Stimulated activated CD8-positive, alpha-beta memory T cell treated with anti-CD3 and anti-CD28 coated beads, Interleukin-7, amount 100 ng/mL, for 4 hours (primary cell): ENCODE measurements at places on chromosomes 2 and 18.

DNA sequence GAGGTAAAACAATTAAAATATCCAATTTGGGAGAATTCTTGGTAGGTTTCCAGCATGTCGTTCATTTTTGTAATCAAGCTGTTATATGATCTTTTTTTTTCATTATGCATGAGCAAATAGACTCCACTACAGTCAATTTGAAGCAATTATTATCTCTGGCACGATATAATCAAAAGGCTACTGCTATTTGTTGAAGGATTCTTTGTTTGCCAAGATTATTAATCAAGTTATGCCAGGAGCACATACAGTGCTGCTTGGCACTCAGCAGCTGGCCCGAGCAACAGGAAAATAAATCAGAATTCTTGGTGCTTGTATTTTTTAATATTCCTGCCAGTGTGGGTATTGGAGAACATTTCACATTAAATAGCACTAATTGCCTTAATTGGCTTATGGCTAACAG lies 279.5 kb downstream of the RND3 start:
- no peak for DNase-seq

- DNase-seq = no peak
These were observed 22.8 kb upstream of the MYO3B start for GRCh38 chr2:170155022-170155722.

GRCh38 chr2:204948822-204949221 lies 403.5 kb downstream of the PARD3B start:
- DNase-seq = no peak

DNA sequence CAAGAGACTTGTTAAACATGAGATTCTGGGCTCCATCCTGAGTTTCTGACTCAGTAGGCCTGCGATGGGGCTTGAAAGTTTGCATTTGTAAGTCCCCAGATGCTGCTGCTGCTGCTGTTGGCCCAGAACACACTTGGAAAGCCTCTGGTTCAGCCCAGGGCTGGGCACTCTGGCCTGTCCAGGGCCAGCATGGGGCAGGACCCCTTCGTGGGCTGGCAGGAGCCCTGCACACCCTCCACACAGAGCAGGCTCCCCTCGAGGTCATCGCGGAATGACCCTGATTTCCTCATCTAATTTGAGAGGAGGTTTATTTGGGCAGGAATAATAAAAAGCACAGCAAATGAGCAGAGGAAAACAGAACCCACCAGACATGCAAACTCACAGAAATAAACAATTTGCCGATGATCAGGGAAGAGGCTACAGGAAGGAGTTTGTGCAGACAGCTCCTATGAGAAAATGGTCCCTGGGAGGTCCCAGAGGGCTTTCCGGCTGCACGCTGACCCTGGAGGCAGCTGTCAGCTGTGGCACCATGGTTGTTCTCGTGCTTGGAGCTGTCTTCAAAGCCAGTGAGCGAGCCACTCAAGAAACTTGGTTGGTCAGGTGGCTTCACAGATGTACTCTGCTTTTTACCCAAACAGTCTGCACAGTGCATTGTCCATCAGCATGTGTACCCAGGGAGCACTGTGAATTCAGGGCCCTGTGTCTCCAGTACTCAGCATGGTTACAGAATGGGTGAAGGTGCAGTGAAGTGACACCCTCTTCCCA lies 119.3 kb downstream of the GLI2 start:
- DNase-seq = no peak

- DNase-seq = no peak
These were observed 87.8 kb downstream of the PDE11A start for GRCh38 chr2:177984749-177985148.

DNA sequence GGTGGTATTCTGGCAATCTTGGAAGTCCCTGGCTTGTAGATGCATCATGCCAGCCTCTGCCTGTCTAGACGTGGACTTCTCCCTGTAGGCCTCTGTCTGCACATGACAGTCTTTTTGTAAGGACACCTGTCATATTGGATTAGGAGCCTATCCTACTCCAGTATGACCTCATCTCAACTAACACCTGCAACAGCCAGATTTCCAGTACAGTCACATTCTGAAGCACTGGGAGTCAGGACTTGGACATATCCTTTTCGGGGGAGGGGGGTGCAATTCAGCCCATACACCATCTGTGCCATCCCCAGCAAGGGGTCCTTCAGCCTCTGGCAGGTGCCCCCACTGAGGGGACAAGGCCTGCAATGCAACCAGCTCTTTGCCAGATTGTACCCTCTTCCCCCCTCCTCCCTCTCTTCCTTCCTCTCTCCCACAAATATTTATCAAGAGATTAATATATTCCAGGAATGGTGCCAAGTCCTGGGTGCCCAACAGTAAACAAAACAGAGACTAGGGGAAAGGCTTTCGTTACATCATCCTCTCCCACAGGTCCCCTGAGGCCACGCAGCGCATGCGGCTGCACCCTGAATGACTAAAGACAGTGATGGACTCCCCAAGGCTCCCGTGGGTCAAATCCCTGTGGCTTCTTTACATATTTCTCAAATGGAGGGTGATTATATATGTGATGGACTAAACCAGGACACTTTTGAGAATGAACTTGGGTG lies 20.5 kb upstream of the MYCN start:
- no peak for DNase-seq

GRCh38 chr2:240347373-240347940 lies 88.0 kb upstream of the GPC1 start:
- DNase-seq = no peak

DNA sequence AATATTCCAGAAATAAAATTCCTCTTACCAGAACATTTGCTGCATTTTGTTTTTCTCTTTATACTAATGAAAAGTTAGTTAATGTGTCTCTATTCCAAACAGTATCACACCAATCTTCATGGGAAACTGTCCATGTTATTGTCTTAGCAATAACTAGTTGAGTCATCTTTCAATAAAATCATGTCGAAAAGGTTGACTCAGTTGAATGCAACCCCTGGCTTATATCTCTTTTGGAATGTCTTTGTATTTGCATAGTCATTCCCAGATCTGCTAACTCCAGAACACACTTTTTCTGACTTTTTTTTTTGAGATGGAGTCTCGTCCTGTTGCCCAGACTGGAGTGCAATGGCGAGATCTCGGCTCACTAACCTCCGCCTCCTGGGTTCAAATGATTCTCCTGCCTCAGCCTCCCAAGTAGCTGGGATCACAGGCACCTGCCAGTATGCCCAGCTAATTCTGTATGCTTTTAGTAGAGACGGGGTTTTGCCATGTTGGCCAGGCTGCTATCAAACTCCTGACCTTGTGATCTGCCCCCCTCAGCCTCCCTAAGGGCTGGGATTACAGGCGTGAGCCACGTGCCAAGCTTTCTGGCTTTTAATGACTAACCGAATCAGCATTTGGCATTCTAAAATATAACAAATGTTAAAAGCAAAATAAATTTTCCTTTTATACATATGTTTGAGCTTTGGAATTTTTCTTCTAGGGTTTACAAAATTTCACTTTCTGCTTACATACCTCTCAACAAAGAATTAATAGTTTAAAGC lies 133.2 kb upstream of the GULP1 start:
- DNase-seq = no peak

GRCh38 chr18:44946529-44947113 lies 265.9 kb downstream of the SETBP1 start:
- no peak for DNase-seq

DNA sequence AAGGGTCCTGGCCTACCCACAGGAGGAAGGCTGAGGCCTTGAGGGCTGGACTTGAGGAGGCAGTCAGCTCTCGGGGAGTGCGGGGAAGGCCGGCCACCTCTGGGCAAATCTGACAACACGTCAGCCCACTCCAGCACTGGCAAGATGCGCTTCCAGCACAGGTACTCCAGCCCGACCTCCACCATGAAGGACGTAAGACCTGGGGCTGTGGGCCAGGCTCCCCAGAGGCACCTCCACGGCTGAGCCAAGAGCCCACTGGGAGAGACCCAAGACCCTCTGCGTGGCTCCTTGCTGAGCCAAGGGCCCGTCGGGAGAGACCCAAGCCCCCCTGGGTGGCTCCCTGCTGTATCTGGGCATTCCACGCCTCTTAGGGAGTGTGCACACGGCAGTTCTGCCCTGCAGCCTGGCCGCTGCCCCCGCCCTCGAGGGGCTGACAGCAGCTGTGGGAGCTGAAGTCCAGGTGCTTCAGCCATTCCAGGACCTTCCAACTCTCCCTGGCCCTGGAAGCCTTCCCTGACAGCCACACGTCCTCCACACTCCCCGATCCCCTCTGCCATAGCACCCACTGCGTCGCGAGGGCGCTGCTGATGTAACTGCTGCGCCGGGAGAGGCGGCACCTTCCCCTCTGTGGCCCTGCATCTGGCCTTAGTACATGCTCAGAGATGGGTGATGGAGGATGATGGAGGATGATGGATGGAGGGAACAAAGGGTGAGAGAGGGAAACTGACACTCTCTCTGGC lies 50.2 kb downstream of the BIN1 start:
- DNase-seq = no peak

- DNase-seq = no peak
These were observed 24.3 kb downstream of the ASAP2 start for GRCh38 chr2:9230881-9231280.

DNA sequence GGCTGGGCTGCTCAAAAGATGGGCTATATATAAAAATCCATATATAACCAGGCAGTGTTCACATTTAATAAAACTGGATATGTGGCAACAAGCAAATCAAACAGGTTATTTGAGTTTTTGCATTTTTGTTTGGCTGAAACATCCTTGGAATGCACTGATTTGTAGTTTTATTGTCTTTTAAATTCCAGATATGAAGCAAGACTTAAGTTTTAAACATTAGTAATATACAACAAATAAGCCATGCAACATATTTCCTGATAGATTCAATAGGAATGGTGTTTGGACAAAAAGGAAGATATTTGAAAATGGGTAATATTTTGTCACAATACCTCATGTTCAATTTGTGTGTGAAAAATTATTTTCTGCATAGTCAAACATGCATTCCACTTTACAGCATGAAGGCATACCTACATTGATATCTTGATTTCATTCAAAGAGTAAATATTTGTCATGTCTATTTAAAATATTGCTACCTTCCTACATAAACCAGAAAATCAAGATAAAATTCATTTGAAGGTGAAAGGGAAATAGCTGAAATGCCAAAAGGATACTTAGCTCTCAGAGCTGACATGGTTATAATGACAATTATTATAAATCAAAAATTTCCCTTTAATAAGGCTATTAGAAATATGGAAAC lies 132.3 kb upstream of the NETO1 start:
- DNase-seq = no peak

DNA sequence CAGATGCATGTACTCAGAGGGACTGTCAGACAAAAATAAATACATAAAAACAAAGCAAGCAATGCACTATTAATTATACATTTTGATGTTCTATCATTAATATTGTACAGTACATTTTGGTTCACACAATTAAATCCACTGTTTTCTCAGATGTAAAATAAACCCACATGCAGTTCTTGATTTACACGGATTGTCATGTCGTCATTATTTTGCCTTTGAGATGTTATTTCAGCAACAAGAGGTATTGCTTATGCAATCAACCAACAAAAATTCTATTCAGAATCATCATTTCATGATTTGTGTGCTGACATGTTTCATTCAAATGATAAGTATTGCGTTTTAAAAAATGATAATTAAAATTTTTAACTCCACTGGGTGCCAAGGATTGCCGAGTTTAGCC lies 79.2 kb downstream of the TSHZ1 start:
- DNase-seq = no peak

DNA sequence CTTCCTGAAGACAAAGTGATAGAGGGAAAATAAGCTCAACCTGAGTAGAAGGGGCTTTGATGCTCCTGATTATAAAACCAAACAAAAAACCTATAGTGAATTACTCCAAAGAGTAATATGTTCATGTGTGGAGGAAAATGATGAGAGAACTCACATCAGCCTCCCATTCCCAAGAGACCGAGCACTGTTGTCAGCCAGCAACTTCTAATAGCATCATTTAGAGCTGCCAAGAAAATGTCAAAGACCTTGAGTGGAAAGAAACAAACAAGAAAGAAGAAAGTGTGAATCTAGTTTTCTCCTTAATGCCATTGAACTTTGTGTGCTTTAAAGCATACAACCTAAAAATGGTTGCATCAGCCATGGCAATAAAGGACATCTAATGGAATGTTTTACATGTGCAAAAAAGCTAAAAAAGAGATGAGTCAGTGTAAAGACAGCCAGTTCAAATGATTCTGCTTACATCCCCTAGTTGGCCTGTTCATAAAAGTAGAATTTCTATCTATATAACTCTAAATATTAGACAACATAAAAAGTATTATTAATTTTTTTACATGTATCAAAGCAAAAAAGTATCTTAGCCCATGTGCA lies 1066.2 kb downstream of the TDRD15 start:
- DNase-seq = no peak

DNA sequence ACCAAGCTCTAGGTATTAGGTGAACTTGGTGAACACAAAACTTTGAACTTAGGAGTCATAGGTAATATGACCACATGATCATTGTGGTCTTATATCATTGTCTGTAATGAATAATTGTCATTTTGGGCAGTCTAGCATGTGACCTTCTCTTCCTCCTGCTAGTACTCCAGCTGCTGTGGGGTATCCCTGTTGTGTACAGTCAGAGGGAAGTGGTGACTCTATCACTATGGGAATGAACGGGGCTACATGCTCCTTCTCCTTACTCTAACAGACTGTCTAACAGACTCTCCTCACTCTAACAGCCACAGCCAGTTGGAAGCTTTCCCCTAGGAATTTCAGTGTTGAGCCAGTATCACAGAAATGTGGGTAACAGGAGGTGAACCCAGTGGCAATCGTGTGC lies 68.2 kb upstream of the NEDD4L start:
- DNase-seq = no peak

DNA sequence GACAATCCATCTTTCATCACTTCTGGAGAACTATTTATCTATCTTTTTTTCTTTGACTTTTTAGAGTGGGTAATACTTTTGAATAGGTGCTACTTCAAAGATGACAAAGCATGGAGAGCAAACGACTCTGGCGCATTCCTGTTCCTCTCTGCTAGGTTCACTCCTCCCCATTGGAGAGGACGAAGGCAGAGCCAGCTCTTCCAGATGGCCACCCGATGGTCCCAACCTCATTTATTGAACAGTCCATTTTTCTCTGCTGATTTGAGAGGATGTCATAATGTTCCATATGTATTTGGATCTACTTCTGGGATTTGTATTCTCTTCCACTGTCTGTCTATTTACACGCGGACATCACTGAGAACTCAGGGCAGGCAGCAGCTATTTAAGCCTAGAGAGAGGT lies 284.3 kb upstream of the CXCR4 start:
- no peak for DNase-seq

GRCh38 chr2:200810998-200811332 lies 745 bp upstream of the BZW1 start:
- no peak for DNase-seq

GRCh38 chr2:68342470-68342869 lies 22.6 kb upstream of the PLEK start:
- DNase-seq = no peak

GRCh38 chr2:69914164-69914949 lies 552 bp upstream of the MXD1 start:
- DNase-seq = peak; percentile 100
